NCI-H1105 treated with DMSO at 0.1 percent for 48 hours (cell line): ENCODE measurements at places on chromosomes 12 and 14.
A peak's percentile ranks its signal among the peaks of the same experiment; 100 is the strongest.

DNA sequence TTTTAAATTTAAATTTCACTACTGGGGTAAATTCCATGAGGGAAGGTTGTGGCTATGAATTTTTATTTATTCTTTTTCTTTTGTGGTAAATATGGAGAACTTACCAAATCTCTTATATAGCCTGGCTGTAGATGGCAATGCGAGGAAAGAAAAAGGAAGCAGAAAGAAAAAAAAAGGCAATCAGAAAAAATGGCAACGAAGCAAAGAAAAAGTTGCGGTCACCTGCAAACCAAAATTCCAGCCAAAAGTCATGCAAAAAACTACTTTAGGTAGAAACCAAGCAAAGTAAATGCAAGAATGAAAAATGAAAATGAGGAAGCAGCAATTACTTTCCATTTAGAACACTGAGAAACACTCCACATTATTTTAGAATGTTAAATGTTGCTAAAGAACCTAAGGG, 69.5 kb upstream of the GNPNAT1 start:
- DNase-seq: no peak

DNA sequence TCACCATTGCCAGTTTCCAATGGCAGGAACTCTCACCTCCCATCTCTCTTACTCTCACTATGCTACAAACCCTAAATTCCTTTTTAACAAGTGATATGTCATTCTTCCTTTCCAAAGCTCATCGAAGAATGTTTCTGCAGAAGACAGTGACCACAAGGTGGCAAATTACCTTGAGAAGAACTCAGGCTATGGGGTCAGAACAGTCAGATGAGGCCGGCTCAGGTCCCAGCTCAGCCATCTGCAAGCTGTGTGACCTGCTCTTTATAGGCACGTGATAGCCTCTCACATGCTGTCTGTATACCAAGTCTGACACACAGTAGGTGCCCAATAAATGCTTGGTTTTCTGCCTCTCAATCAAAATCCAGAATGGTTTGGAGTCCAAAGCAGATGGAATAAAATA, 80.7 kb downstream of the FOXN3 start:
- no peak for DNase-seq

GRCh38 chr12:108360487-108360886, 21.4 kb upstream of the CMKLR1 start:
- no peak for DNase-seq

DNA sequence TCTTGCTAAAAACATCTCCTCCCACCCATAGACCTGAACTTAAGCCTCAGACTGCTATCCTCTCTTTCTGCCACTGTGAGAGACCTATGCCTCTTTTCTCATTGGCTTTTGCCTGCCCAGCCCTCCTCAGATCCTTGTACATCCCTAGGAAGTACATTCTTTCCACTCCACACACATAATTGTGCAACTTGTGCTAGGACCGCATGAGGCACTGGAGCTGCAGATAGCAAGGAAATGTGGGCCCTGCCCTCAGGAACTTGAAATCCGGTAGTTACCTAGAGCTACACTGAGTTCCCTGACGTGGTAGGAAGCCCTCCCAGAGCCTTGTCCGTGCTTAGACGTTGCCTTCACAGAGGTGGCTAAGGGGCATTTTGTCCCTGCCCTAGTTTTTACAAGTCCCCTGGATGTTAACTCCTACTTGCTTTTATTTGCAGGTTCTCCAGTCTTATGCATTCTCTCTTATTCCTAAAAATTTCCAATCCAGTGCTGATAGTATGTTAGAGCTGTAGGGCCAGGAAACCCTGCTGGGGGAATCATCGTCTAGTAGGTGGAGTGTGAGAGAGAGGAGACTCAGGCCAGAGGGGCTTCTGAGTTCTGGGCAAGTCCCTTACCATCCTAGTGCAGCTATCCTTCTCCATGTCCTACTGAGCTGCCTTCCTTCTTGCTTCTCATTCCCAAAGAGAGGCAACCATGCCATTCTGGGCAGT, 41.3 kb downstream of the NTF3 start:
- no peak for DNase-seq

DNA sequence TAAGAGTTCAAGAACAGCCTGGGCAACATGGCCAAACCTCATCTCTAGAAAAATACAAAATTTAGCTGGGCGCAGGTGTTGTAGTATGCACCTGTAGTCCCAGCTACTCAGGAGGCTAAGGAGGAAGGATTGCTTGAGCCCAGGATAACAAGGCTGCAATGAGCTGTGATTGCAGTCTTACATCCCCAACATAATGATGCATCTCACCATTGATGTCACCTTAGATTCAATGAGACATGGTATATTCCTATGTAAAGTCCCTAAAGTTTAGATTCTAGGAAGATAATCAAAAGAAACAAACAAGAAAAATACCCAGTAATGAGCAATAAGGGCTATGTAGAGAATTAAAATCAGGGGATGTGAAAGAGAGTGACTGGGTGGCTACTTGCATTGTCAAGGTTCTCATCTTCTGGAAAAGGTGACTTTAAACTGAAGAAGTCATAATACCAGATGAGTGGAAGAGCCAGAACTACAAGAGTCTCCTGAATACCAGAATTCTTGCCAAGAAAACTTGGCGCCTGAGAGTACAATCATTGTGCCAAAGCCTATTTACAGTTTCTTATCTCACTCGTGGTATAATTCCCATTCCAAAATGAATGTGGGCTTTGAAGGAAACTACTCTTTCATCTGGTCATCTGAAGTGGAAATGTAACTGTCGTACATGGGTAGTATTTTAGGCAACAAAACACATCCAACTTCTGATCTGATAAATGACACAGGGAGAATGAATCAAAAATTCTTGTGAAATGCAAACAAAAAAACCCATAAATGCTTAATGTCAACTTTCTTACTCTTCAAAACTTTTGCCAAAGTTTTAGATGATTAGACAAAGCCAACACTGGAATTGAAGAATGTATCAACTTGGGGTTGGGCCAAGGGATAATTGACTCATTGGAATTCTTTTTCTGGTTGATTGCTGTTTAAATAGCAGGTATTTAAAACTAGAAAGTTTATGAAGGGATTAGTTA, 81.1 kb upstream of the ST8SIA1 start:
- DNase-seq: peak; percentile 48

DNA sequence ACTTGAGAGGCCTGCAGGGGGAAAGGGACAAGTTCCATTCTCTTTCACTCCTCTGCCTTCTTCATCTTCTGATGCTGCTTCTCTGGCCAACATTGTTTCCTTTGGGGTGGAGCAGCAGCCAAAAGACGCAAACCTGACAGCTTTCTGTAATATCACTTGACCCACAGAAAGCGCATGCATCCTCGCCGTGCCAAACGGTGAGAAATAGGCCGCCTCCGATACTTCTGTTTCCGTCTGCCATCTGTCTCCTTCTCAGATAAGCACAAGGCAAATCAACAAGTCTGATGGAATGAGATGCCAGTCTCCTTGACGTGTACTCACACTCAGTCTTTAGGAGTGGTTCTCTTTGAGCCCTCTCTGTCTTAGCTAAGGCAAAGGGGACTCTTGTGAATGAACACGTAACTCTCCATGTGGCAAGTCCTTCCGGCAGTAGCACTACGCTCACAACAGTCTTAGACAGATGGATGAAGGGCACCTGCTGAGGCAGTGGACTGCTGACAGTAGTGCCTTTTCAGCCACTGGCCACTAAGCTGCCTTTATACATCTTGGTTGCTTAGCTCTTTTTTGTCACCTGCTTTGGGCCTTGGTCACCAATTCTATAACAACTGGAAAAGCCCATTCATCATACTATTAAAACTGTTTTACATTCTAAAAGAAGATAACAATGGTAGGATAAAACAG, 214.1 kb downstream of the FBXL14 start:
- no peak for DNase-seq
